Panc1 (cell line): ENCODE measurements at places on chromosomes 5 and 9.

DNA sequence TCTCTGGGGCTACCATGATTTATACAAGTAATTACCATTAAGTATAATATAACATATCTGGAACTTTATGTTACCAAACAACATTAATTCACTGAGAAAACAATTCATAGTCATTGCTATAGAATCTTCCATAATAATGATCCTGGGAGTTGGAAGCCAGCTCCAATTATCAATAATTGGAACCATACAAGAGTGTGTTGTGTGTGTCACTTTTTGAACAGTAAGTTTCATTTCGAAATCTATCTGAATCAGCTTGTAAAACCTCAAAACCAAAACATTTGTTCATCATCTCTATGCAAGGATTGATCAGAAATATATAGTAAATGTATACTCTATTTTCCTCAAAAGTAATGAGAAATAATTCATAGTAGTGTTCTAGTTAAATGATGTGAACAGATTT, 348.1 kb downstream of the ARL15 start:
- DNase-seq: no peak

DNA sequence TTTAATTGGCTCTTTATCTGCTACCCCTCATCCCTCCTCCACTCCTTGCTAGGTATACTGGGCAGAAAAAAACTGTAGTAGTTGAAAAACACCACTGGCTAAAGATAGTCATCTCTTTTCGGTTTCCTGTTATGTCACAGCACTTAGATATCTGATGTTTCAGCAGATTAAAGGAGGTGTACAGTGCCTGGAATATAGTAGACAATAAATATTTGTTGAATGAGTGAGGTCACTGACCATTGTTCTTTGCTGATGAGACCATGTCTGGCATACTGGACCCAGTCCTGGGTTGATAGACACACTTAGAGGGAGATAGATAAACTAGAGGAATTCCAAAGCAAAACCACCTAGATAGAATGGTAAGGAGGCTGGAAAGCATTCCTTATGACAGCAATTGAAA, 3.2 kb downstream of the GRPEL2 start:
- no peak for DNase-seq

- DNase-seq: no peak
Observed at GRCh38 chr5:163165277-163165676, 272.1 kb upstream of the CCNG1 start.

- no peak for DNase-seq
Observed at GRCh38 chr5:132439521-132440089, 51.0 kb downstream of the IRF1 start.

GRCh38 chr5:150624334-150625163, 15.9 kb upstream of the SYNPO start:
- DNase-seq: no peak

DNA sequence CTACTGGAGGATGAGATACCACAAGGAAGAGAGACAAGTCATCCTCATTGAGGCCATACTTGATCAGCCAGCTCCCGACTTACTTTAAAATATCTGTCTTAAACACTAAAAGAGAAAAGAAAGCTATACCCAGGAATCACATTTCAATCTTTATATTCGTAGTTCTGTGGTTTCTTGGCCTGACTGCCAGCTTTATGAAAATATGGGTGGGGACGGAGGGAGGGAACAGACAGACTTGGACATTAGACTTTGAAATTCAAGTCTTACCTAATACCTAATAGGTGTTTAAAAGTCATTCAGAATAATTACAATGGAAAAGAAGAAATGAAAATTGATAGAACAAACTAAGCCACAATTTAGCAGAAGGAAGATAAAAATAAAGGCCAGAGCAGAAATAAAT, 604.8 kb upstream of the RORB start:
- DNase-seq: no peak
